Non-pigmented ciliary epithelial cell (primary cell): ENCODE measurements at places on chromosomes 16 and 17.

GRCh38 chr17:49216953-49217650 lies 6.6 kb downstream of the ABI3 start:
- DNase-seq, result no peak

- no peak for DNase-seq
These were observed at the start of gene PLCG2 for GRCh38 chr16:81778861-81779535. Gene PLCG2, plus strand, starts transcription at chr16:81779291. Its CDS starts 6,699 bp downstream, at chr16:81785990.

DNA sequence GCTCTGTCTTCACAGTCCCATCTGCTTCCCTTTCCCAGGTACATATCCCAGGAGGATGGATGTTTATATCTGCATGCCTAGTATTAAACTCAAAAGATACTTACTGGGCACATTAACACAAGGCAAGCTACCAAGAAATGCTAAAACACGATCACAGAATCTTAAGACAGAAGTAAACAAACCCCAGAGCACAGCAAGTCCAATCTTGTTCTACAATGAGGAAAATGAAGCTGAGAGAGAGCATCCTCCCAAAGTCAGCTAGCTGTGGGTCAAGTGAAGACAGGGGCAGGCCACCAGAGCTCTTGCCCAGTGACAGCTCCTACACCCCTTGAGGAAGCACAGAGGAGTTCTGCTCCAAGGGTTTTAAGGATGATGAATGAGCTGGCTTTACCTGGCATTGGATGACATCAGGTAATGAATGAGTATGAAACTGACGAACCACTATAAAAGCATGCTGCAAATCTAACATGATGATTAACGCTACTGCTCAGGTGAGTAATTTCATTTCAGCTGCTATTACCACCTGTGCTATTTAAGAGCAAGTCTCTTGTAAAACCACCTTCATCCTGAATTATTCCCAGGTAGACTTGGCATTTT lies 20.3 kb downstream of the XPO6 start:
- DNase-seq, result no peak

DNA sequence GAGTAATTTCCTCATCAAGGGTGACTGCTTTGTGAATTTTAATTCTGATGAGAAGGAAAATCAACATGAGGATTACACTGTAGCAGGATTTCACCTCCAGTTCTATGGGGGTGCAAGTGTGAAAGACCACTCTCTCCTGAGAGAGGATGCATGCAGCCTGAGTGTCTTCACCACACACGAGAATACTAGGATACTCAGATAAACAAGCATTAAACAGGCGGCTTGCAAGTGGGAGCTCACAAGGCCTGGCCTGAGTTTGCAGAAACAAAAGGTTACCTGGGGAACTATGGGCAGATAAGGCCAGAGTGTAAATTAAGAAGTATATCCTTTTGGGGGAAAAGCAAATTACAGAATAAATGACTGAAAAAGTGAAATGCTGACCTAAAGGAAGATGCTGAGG lies 46.6 kb downstream of the MYH10 start:
- no peak for DNase-seq

GRCh38 chr16:31260136-31260931 lies 559 bp downstream of the ITGAM start:
- no peak for DNase-seq

- DNase-seq, result no peak
These were observed 149.0 kb upstream of the GOT2 start for GRCh38 chr16:58883131-58883530.

GRCh38 chr17:70525961-70526360 lies 356.6 kb downstream of the KCNJ2 start:
- DNase-seq, result no peak

DNA sequence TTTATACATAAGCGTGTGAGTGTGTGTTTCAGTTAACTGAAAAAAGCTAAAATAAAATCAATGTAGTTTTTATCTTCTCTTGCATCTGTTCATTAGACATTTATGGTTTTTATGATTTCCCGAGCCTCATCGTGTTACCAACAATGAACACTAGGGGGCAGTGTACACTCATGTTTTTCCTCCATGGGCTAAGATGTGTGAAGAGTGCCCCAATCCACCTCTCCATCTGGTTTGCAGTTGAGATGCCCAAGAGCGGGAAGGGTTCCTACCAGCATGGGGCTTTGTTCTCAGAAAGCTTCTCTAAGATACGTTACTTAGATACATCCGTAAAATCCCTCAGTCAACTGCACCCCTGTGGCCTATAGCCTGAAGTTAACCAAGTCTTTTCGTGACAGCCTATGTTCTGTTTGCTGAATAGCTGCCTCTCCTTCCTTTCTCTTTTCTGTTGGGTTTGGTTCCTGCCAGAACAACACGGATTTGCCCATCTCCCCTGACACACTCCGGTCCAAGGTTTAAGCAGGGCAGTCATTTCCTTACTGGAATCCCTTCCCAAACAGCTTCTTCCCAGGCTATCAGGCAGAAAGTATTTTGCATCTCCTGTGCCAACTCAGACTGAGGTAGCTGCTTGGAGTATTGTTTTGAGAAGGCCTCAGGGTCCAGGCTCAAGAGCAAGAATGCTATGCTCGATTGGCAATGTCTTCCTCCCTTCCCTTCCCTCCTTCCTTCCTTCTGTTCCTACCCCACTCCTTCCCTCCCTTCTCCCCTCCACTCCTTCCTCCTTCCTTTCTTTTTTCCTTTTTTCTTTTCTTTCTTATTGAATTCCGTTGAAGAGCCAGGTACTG lies 12.9 kb upstream of the ELAC2 start:
- DNase-seq, result no peak

DNA sequence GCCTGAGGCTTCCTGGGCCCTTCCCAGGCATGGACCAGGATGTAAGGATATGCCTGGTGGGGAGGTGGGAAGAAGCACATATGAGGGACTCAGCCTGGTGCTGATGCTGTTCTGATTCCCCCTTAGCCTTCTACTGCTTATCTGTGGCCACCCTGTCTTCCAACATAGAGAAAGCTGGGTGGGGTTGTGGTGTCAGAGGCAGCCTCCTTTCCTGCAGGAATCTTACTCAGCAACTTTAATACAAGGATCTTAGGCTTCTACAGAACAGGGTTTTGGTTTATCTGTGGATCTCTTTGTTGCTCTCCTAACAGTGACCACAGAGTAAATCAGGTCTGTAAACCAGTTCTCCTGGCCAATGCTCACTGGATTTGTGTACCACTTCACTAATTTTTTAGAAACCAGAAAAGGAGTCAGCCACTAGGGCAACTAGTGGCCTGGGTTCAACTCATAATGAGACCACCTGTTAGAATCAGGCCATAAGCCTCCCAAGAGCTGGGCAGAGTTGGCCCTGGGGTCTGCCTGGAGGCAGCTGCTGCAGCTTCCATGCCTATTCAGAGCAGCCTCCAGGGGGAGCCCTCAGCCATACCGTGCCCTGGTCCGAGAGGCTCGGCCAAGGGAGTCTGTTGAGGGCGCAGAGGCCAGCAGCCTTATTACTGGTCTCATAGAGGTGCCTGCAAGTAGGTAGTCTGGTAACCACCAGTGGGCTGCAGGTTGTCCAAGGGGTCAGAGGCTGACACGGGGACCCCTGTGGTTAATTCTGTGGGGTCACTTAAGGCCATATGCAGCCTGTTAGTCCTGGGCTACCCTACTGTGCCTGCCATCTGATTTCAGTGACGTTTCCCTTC lies 7.1 kb downstream of the HAS3 start:
- no peak for DNase-seq

DNA sequence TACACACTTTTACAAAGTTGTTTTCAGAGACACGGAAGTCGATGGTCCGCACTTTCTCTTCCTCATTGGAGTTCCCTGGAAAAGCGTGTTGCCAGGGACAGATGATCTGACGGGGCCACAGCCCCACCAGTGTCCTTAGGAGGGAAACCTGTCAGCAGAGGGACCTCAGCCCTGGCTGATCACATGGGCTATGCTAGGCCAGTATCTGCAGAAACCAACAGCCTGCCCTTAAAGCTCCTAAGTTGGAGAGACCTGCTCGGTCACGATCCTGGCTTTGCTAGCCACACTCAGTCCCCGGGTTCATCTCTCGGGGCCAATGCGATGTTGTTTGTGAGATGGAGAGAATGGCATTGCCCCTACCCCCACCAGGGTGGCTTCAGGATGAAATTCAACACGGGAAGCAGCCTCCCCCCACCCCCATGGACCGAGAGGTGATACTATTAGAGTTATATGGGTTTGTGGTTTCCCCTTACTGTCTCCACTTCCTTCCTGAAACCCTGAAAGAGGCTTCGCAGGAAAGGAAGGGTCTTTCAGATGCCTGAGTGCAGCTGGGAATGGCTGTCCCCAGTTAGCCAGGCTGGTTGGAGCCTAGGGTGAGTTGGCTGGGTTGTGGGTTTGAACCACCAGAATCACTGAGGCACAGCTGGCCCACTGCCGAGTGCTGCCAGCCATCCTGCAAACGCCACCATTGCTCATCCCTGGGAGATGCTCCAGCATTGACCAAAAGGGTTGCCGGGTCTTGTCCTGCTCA lies 16.6 kb downstream of the RMI2 start:
- no peak for DNase-seq

DNA sequence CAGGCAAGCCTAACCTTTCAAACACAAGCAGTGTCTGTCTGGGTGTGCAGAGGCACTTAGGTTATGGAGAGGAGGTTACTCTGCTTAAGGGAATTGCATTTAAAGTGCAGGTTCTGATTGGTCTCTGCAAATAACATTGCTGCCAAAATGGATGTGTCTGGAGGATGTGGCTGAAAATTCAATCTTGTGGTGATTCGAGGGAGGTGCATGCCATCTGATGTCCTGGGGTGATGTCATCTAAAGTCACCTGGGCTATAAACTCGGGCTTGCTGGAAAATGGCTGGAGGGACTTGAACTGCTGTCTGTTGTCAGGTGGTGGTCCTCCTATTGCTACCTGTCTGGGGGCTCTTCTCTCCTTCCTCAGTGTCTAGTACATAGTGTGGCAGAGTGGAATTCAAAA lies 28.3 kb upstream of the GPR139 start:
- DNase-seq, result no peak

GRCh38 chr16:6428861-6429260 lies 903.8 kb upstream of the RBFOX1 start:
- DNase-seq, result no peak

DNA sequence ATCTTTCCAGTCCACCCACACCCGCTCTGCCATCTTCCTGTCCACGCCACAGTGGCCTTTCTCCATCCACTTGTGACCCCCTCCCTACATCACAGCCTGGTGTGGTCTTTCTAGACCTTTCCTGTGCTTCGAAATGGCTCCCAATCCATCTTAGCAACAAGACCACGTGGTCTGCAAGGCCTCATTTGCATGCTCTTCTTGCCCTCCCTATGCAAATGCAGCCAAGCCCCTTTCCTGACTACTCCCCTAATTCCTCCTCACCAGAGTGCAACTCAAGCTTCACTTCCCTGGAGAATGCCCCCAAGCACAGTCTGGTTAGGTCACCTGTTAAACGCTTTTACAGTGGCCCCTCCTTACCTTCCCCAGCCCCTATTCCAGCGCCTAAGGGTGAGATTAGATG lies 6.1 kb downstream of the PPP1R9B start:
- no peak for DNase-seq

GRCh38 chr16:70663524-70664324 lies 17.4 kb downstream of the IL34 start:
- no peak for DNase-seq

GRCh38 chr16:69382421-69382820 lies 3.4 kb downstream of the TERF2 start:
- no peak for DNase-seq

GRCh38 chr16:30910427-30911029 lies 12.8 kb upstream of the FBXL19 start:
- DNase-seq, result no peak

DNA sequence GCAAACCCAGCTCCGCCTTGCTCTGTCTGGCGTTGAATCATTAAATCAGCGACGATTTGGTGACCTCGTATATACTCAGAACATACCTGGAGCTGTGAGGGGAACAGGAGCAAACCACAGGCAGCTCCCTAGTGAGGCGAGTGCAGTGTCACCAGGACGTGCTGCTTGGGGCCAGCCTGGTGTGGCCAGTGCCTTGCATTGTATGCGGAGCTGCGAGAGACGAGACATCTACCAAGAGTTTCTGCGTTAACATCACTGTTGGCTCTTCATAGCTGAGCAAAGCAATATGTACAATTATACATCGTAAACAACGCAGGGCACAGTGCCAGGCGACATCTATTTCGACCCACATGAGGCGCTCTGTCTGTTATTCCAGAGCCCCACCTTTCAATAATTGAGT lies 27.9 kb downstream of the MINK1 start:
- no peak for DNase-seq

DNA sequence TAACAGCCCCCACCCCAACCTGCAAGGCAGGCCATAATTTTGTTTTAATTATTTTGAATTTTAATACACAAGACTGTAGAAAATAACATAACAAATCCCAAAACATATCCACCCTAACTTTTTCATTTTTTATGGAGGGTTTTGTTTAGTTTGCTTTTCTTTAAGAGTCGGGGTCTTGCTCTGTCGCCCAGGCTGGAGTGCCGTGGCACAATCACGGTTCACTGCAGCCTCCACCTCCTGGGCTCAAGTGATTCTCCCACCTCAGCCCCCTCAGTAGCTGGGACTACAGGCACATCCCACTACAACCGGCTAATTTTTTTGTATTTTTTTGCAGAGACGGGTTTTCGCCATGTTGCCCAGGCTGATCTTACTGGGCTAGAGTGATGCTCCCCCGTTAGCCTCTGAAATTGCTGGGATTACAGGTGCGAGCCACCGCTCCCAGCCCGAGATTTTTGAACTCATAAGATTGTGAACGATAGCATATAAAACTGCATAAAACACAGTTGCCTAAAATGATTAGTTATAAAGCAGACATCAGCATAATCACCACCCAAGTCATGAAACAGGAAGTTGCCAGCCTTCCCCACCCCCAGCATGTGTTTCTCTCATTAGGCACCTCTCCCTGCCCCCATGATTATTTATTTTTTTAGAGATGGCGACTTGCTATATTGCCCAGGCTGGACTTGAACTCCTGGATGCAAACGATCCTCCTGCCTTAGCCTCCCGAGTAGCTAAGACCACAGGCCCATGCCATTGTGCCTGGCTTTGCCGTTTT lies 13.6 kb upstream of the DOC2B start:
- DNase-seq, result no peak

DNA sequence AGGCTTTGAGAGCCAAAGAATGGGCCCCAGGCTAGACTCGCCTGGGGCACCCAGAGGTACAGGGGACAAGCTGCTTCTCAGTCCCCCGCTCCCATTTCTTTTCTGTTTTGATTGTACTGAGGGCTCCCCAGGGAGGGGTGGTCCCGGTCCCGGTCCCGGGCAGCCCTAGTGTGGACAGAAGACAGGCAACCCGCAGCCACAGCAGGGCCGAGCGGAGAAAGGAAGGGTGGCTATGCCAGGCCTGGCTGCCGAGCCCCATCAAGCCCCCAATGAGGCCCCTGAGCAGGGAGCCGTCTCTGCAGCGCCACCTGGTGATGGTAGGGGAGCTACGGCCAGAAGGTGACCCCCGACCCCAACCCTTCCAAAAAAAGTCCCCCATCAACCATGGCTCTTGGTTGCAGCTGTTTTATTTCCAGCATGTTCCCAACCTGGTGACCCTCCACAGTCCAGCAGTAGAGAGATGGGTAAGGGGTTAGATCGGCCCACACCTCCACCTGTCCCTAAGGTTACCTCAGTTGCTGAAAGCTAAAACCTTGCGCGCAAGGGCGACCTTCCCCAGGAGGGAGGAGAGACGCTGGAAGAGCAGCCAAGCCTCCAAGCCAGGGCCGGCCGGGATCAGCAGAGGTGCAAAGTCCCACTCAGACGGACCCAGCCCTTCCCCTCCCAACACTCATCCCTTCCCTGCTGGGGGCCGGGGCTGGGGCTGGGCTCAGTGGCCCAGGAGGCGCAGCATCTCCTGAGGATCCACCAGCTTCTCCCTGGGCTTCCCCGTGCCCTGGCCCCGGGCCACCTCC lies 2.6 kb upstream of the GRIN2C start:
- DNase-seq, result no peak
